GM04503 (cell line): ENCODE measurements at places on chromosomes 7 and 10.

- DNase-seq: no peak
Measured at GRCh38 chr7:128014811-128015210, 16.4 kb downstream of the LRRC4 start.

DNA sequence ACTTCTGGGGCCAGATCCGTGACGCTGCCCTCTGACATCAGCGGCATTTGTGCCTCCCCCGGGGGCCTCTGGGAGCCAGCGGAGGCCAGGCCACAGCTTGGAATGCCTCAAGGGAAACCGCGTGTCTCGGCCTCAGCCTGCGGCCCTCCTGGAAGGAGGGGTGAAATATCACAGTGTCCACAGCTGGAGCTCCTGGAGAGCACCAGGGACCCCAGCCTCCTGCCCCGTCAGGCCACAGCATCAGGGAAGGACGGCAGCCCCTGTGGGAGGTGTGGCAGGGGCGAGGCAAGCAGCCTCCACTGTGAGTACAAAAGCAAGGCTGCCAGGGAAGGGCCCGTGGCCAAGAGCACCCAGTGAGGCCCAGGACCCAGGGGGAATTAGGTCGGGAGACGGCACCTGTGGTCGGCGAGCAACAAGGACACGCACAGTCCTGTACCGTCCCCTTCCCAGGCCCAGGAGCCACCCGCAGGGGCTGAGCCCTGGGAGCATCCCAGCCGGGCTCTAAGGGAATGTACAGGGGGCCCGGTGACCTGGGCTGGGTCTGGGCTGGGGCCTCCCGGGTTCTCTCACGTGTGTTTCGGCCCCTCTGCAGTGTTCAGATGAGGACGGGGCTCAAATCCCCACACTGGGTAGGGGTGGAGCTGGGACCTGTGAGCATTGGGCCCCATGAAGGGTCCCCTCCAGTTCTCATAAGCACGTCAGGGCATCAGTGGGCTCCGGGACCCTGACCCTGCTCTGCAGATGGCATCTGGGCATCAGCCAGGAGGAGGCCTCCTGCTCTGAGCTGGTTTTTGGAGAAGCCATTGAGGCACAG, 18.7 kb upstream of the KNDC1 start:
- DNase-seq: no peak

DNA sequence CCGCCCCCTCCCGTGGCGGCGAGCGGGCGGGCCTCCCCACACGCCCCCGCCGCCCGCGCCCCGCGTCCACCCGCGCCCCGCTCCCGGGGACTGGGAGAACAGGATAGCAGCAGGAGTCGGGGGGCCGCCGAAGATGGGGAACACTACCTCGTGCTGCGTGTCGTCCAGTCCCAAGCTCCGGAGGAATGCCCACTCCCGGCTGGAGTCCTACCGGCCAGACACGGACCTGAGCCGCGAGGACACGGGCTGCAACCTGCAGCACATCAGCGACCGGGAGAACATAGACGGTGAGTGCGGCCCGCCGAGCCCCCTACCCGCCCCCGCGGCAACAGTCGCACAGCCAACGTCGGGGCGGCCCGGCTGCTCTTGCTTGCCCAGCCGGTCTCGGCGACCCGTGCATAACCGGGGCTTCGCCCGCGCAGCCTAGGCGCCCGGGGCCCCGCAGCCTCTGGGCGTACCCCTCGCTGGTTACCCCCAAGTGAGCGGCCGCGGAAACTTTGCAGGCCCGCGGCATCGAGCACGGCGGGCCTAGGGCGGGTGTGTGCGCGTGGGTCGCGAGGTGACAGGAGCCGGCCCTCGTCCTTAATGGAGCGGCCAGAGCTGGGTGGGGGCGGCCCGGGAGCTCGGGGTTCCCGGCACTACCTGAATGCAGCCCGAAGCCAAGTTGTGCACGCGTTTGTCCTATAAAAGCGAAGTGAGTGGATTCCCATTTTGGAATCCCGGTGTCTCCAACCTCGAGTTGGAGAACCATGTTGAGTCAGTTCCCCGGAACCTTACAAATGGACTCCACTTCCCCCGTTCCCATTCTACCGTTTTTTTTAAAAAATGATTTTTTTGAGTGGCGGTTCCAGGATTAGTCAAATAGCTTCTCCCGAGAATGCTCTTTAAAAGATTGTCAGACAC, 863 bp downstream of the CCNY start:
- DNase-seq: no peak

DNA sequence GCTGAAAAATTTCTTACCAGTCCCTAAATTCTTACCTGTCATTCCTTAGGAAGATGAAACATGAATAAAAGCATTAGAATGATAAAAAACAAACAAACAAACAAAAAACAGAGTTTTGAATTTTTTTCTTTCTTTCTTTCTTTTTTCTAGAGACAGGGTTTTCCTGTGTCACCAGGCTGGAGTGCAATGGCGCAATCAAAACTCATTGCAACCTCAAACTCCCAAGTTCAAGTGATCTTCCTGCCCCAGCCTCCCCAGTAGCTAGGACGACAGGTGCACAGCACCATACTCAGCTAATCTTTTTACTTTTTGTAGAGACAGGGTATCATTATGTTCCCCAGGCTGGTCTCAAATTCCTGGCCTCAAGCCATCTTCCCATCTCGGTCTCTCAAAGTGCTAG, 26.5 kb downstream of the NT5C2 start:
- no peak for DNase-seq

DNA sequence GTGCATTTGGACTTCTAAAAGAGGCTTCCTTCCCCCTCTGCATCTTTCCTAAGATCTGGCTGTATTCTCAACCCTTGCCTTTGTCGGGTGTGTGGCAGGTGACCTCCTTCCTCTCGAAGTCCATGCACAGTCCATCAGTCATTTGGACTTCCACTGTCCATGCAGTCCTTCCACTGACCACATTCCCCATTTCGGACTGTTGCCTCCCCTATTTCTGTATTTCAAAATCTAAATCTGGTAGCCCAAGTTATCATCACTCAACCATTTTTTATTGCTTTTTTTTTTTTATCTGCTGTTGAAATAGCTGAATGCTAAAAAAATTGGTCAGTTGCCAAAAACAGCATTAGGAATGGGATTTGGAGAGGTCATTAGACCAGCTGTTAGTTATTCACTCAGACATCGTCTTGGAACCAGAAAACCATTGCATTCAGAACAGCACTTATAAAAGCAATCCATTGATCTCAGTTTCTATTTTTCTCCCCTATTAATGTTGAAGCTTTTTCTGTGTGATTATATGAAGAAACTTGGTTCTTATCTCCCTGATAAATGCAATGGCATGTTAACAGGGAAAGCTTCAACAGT, 575.6 kb downstream of the KIF20B start:
- no peak for DNase-seq

DNA sequence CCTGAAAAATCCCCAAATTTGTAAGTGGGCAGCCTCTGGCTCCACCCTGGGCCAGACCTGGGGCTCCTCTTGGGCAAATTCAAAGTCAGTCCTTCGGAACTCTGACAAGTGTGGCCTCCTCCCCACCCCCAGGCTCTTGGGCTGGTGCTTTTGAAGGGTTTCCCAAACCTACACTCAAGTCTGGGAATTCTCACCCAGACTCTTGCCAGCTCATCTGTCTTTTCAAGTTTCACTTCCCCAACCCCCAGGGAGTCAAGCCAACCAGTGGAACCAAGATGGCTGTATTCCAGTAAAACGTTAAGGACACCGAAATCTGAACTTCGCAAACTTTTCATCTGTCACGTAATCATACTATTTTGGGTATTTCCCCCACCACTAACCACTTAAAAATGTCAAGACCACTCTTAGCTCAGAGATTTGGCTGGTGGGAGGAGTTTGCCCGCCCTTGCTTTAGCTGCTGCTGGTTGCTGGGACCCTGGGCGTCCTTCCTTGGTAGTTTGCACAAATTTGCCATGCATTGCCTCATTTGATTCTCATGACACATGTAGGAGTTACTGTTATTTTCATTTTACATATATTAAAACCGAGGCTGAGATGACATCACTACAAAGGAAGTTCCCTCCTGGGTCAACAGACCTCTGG, 1.7 kb upstream of the MYO1G start:
- no peak for DNase-seq

DNA sequence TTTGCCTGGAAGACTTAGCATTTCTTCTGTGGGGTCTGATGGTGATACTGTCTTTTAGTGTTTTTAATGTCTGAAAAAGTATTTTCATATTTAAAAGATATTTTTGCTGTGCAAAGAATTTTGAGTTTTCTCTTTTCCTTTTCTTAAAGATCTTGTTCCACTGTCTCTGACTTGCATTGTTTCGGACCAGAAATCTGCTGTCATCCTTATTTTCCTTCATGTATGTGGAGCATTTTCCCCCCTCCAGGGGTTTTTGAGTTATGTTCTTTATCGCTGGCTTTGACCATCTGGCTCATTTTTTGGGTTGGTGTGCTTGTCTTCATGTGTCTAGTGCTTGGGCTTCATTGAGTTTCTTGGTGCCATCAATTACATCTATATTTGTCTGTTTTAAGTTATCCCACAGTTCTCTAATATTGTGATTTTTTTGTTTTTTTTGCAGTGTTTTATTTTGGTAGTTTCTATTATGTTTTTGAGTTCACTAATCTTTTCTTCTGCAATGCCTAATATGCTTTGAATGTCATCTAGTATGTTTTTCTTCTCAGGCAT, 119.9 kb downstream of the MGMT start:
- no peak for DNase-seq

DNA sequence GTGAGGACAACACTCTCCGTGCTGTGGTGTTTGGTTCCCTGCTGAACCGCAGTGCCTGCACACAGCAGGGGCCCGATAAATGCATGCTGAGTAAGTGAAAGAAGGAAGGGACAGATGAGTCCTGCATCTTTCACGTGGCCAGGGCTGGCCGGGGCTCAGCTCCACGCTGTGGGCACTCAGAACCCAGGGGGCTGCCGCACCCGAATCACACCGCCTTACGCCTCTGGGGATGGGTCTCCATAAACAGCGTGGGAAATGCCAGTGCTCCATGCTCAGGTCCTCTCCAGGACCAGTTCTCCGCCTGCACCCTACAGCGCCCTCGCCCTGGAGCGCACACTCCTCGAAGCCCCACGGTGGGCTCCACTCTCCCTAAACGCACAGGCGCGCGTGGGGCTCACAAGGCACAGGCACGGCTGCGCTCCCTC, 38.1 kb downstream of the RASGEF1A start:
- DNase-seq: no peak
